G401 (cell line): ENCODE measurements at places on chromosomes 5 and 9.

DNA sequence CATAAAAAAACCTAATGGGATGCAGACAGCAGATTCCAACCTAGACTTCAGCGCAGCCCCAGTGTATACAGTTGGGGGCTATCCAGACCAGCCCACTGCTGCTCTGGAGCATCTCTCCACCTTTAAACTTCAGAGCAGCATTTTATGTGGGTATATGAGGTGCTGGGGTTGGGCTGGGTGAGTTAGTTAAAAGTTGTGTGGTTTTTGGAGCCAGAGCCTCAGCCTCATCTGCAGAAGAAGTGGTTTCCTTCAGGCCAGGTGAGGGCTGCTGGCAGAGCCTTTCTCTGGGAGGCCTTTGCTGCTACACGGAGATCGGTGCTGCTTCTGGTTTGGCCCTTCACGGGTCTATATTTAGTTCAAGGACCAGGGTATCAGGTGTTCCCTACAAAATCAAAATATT, 228.3 kb downstream of the PDZD2 start:
- no peak for DNase-seq

- no peak for DNase-seq
Measured at GRCh38 chr5:29161399-29162291, 2031.8 kb upstream of the CDH6 start.

DNA sequence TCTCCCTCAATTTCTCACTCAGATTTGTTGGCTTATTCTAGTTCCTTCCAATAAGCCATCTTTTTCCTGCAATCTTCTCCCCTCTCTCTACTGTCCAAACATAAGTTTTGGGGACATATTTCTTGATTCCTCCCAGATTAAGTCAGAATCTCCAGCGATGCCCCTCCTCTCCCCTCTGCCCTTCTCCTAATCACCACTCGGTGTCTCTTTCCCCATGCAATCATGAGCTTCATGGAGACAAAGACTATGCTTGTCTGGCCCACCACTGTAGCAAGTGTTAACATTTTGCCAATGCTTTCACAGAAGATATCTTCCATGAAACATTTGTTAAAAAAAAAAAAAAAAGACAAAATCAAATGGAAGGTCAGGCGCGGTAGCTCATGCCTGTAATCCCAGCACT, 42.4 kb downstream of the PDE6A start:
- no peak for DNase-seq

GRCh38 chr9:75992482-75993206, 102.2 kb downstream of the PCSK5 start:
- DNase-seq, result no peak

- no peak for DNase-seq
Measured at GRCh38 chr5:97151370-97151769, 9.0 kb upstream of the LIX1 start.

DNA sequence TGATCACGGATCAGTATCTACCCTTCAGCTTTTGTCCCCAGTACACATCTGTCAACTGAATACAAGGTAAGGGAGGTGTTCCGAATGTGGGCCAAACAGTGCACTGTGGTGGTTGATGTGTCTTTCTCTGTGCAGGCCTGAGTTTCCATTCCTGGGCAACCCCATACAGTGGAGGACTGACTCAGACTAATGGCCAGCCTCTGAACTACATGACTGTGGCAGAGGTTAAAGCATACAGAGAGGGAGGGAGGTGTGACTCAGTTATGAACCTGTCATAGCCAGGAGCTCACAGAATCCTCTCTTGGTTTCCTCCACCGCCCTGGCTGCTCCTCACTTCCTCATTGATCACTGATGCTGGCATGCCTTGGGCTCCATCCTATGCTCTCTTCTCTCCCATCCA, 136.4 kb upstream of the TAS2R1 start:
- DNase-seq, result no peak

GRCh38 chr9:97984188-97985057, 1.3 kb downstream of the ANP32B start:
- DNase-seq, result peak; percentile 62

DNA sequence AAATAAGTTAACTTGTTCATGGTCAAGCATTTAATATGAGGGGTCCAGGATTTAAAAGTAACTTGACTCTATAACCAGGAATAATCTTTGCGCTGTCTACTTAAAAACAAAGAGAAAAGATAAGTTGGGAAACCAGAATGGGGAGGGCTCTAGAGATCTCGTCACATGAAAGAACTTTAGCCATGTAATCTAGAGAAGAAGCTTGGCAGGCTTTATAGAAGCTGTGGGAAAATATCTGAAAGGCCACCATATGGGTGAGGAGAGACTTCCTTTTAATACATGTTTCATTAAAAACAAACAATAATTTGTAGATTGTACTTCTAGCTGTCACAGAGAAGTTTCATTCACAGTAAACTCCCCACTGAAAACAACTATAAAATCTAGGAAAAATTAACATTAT, 46.7 kb upstream of the PPP1R2B start:
- no peak for DNase-seq

DNA sequence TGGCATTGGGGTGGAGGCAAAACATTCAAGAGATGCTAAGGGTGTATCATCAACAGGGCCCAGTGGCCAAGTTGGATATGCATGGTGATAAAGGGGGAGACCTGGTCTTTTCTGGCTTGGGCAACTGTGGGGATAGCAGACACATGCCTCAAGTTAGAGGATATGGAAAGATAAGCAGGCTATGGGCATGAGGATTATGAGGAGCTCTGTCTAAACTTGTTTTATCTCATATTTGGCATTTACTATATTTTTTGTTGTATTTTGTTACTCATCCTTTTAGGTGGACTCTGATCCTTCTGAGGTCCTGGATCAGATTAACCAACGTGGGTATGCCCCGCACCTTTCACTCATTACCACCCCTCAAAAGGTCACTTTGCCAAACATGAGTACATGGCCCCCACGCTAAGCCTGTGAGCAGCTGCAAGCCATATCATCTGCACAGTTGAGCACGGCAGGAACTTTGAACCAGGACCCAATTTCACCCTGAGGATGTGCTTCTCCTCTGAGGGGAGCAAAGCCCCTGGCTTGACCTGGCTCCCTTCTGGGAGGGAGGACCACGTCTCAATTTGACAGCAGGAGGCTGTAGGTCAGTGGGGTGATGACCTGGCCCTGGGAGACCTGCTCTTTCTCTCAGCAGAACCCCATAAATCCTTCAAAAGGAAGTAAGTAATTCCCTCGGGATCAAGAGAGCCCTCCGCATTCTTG, 71.1 kb upstream of the CD180 start:
- peak; percentile 36 for DNase-seq

DNA sequence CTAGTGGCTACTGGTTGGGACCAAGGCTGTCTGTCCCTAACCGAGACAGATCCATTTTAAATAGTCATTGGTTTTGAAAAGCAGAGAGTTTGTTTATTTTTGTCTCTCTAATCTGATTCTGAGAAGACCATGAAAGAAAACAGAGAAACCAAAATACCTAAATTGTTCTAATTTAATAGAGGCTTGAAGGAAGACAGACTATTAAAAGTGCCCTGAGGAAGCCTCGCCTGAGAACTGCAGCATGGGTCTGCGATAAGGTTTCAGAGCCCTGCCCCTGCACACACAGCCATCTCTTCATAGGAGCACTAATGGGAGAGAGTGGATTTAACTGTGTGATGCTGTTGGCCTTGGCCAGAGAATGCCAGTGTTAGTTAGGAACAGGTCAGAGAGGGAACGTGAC, 175.5 kb upstream of the SV2C start:
- no peak for DNase-seq

DNA sequence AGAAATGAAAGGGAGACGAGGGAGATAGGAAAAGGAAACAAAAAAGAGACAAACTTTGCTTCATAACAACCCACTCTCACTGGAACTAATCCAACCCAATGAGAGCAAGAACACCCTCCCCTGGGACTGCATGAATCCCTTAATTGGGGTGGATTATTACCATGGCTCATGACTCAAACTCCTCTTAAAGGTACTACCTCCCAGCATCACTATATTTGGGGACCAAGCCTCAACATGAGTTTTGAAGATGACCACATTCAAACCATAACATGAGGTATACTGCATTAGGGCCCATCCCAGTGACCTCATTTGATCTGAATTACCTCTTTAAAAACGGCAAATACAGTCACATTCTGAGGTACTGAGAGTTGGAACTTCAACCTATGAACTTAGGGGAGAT, 8.0 kb downstream of the MTAP start:
- no peak for DNase-seq

DNA sequence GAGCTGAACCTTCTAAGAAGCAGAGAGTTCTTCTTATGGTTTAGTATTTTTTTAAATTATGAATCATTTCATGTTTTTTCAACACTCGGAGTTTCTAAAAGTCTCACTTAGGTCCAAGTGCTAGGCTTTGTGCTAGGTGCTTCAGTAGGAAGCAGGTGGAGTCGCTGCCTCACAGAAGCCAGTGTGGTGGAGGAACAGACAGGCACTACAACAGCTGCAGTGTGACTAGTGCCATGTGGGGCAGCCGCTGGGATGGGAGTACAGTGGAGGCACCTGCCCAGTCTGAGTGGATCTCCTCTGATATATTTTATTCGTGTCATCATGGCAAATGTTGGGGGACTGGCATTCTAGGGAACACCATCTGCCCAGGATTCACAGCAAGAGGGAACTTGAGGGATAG, 15.3 kb downstream of the PCDHGC5 start:
- no peak for DNase-seq

- DNase-seq, result no peak
Measured at GRCh38 chr9:123043081-123043939, 9.8 kb downstream of the GPR21 start.

DNA sequence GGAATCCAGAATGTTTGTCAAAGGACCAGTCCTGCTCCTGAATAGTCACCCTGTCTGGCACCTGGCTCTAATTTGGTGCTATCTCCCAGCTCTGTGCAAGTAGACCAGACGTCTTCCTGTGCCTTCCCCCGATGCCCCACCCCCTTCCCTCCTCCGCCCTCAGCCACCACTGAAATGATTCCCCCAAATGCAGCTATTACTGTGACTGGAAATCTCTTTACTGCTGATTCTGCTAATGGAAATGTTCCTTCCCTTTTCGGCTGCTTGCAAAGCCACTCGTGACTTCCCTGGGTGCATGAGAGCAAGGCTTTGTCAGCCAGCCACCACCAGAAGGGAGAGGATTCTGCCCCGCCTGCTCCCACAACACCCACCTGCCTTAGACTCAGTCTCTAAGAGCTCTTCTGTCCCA, 11.4 kb downstream of the ASTN2 start:
- peak; percentile 51 for DNase-seq

GRCh38 chr5:175098301-175098700, 345.7 kb downstream of the DRD1 start:
- no peak for DNase-seq
